ENCODE measurements at places on chromosomes 13 and 19. TPM values are rescaled to one million over a fixed set of nuclear protein-coding genes. Genes with fewer than 3 reads are reported as not detected.

DNA sequence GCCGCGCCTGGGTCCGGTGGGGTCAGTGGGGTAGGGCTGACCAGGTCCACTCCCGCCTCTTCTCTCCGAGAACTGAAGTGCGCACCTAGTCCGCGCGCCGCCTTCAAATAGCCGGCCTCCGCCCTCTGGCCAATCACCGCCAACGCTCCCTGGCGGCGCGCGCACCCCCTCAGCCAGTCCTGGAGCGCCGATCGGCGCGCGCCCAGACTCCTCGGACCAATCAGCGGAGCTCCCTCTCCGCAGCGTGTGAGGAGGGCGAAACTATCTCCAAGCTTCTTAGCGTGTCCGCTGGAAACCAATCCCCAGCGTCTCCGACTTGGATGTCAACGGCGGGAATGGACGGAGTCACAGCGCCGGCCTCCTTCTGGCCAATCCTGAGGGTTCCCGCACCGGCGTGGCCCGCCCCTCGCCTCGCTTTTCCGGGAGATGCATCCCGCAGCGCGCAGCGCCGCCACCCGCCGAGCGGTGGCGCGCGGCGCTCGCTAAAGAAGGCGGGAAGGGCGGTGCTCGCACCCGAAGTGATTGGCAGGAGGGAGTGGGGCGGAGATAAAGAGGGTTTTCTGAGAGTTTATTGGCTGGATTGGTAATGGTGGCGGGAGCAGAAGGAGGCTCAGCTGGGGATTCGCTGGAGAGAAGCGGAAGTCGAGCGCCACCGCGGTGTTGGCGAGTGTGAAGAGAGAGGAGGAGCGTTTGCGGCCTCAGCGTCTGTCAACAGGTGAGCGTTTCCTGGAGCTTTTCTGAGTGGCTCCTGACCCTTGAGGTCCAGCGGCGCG is at the start of gene ASF1B:
ASF1B (minus strand) TSS at position 81 of the 773 bp plus-strand sequence. CDS start 133 bp downstream, outside the sequence.
- peak; percentile 100 for DNase-seq

DNA sequence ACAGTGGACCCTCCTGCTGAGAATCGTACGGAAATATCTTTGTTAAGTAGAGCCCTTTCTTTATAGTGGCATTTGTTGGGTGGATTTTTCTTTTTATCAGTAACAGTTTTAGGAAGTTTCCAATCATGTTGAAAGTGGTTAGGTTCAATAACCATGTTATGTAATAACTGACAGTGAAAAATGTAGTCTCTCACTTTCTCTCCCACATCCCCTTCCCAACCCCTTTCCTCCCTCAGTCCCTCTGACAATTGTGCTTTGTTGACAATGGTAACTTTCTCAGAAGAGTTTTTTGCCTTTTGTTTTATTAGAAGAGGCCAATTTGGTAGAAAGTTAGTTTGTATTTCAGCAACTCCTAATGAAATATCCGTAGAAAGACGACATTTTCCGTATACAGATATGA is 77.8 kb upstream of the SLAIN1 start:
- no peak for DNase-seq

- no peak for DNase-seq
These were observed 6.8 kb downstream of the DCUN1D2 start for GRCh38 chr13:113483504-113484293.

DNA sequence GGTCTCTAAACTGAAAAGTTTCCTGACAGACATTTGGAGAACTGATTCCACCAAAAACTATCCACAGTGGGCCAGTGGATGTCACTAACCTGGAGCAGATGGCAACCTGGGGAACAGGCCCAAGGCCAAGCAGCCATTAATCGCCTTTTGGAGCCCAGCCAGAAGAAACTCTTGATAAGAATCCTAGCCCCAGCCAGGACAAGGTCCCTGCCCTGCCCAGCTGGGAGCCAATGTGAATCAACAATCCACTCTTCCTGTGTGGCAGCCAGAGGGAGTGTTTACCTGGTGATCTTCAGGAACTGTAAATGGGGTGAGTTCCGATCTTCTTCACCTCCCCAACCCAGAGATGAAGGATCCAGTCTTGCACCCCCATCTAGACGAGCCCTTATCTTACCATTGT is 14.5 kb upstream of the IGSF23 start:
- DNase-seq, result no peak

ADAMTSL5 gene
- 0.19 TPM for total RNA-seq

GRCh38 chr19:1230783-1231489 is 6.9 kb downstream of the CBARP start:
- DNase-seq, result no peak

Data from dermis blood vessel endothelial cell (primary cell).